ENCODE measurements at places on chromosomes 11 and 22.

DNA sequence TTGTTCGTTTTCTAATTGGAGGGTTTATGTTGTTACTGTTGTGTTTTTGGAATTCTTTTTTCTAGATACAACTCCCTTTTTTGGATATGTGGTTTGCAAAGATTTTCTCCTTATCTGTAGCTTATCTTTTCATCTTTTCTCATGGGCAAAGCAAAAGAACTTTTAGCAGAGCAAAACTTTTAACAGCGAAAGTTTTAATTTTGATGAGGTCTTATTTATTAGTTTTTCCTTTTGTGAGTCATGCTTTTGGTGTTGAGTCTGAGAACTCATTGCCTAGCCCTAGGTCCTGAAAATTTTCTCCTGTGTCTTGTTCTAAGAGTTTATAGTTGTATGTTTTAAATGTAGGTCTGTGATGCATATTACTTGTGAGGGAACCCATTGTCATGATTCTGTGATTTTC, 99.4 kb downstream of the TEAD1 start:
- H3K4me3 ChIP-seq = no peak overlapping the region
- DNase-seq = no peak
- H3K27ac ChIP-seq = no peak overlapping the region
- H3K27me3 ChIP-seq = peaks cover 5% of the 10 kb centered on the region
- no peaks in the 10 kb centered on the region for H3K36me3 ChIP-seq

GRCh38 chr22:29244785-29245625, 22.8 kb downstream of the RHBDD3 start:
- peaks cover 56% of the 10 kb centered on the region for H3K36me3 ChIP-seq
- H3K27ac ChIP-seq = peak overlapping the region; percentile 79
- H3K4me1 ChIP-seq = peaks cover 40% of the 10 kb centered on the region
- DNase-seq = peak; percentile 40
- H3K27me3 ChIP-seq = no peaks in the 10 kb centered on the region

DNA sequence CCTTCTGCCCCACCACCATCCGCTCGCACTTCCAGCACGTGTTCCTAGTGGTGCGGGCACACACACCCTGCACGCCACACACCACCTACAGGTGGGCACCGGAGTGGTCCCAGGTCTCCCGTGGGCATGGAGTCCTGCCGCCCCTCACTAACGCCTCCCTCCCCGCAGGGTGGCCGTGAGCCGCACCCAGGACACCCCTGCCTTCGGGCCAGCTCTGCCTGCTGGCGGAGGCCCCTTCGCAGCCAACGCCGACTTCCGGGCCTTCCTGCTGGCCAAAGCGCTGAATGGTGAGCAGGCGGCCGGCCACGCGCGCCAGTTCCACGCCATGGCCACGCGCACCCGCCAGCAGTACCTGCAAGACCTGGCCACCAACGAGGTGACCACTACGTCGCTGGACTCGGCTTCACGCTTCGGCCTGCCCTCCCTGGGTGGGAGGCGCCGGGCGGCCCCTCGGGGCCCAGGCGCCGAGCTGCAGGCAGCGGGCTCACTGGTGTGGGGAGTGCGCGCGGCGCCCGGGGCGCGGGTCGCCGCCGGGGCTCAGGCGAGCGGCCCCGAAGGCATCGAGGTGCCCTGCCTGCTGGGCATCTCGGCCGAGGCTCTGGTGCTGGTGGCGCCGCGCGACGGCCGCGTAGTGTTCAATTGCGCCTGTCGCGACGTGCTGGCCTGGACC, 8.5 kb downstream of the SIPA1 start:
- H3K27me3 ChIP-seq = no peaks in the 10 kb centered on the region
- peaks cover 38% of the 10 kb centered on the region for H3K36me3 ChIP-seq
- no peak overlapping the region for H3K4me3 ChIP-seq

DNA sequence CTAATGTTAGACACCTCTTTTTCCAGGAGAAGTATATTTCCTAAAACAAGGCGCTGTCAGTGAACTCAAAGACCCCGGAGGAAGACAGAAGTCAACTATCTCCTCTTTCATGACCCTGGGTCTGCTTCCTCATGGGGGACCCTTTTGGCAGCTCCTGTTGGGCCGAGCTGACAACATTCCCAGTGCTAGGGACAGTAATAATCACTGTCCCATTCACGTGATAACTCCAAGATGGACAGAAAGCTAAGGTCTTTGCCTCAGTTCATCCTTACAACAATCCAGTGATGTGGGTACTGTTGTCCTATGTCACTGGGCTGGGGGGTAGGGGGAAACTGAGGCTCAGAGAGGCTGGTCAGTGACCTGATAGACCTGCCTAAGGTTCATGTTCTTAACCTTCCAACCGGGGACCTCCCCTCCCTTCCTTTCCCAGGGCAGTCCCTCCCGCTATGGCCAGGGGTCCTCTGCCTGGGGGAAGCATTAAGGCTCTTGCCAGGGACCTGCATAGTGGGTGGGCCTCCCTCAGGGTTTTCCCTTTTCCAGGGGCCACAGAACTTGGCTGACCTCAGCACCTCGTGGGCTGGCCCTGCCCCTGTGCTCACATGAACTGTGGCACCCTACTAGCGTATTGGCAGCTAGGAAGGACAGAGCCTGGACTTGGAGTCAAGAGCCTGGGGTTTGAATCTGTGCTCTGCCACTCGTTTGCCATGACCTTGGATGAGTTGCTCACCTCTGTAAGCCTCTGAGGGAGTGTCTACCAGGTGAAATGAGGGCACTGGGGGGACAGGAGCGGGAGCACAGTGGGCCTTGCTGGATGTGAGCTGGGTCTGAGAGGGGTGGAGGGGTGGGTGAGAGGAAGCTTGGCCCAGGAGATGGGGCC, 53.6 kb downstream of the LRRC32 start:
- no peaks in the 10 kb centered on the region for H3K27me3 ChIP-seq
- no peaks in the 10 kb centered on the region for H3K36me3 ChIP-seq
- no peak for DNase-seq
- H3K4me3 ChIP-seq = no peak overlapping the region

GRCh38 chr11:9943386-9944110, 279.7 kb downstream of the SWAP70 start:
- H3K27me3 ChIP-seq = no peaks in the 10 kb centered on the region
- H3K4me1 ChIP-seq = no peaks in the 10 kb centered on the region
- 0 out of 2 replicates have a peak, but pooled peaks cover 7% of the 10 kb centered on the region for H3K36me3 ChIP-seq
- no peak overlapping the region for H3K27ac ChIP-seq
- no peak overlapping the region for H3K4me3 ChIP-seq

DNA sequence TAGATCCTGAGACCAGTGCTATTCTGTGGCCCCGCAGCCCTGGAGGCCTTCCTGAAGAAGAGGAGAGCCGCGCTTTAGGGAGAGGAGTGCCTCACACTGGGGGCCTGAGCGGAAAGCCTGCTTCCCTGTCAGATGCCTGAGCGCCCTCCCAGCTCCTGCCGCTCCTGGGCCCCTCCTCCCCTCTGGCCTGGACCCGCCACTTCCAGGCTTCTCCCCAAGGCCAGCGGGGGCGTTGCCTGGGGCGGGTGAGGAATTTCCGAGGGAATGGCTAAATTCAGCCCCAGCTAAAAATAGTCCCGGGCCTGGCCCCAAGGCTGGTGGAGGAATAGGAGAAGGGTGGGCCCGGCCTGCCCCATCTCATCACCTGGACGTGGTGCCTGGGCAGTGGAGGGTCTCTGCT, 15.4 kb downstream of the ARHGEF17 start:
- no peaks in the 10 kb centered on the region for H3K36me3 ChIP-seq
- H3K27me3 ChIP-seq = no peaks in the 10 kb centered on the region
- H3K27ac ChIP-seq = no peak overlapping the region

DNA sequence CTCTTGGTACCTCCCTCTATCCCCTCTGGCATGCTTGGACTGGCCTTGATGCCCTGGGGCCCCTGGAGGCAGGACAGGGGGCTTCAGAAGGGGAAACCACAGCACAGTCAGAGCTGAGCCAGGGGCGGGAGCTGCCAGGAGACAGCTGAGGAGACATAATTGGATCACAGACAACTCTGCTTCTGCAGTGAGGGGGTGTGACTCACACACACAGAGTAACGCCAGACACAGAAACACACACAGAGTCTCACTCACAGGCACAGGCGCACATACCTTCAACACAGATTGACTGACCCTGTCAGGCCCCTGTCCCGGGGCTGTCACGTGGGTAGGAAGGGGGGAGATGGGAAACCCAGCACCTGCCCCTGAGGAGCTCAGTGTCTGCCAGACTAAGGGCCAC, 20.6 kb downstream of the STARD10 start:
- no peaks in the 10 kb centered on the region for H3K4me1 ChIP-seq
- no peak for DNase-seq
- H3K27me3 ChIP-seq = no peaks in the 10 kb centered on the region
- no peaks in the 10 kb centered on the region for H3K36me3 ChIP-seq

DNA sequence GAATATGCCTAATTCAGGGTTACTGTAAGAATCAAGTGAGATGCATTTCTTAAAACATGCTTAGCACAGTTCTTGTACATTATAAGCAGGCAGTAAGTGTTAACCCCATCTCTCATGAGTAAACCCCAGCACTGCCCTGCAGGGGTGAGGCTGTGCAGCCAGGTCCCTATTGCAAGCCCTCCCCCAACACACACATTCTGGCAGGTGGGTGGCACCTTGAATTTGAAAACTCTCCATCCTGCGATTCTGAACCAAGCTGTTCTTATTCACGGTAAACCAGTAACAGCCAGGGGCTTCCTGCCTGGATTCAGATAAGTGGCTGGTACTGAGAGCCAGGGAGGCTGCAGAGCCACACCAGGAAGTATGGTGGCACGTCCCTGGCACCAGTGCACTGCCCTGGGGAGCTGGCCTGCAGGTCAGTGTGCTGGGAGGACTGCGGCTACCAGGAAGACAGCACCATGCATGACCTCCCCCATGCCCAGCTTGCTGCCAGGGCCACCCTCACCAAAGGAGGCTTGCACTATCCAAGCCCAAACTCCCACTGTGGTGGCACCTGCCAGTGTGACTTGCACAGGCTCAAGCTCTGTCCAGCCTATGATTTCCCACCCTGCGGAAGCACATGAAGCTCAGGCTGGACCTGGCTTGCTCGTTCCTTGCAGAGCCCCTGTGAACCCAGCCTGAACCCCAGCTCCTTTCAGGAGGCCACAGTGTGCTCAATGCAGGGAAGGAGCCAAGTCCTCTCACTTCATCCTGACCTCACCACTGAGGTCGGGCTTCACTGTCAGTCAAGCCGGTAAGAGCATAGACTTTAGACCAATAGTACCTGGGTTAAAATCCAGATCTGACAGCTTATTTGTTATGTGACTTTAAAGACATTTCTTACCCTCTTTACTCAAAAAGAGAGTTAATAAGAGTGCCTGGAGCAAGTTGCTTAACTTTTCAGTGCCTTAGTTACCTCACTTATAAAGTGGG, 88.1 kb downstream of the MICAL2 start:
- peaks cover 44% of the 10 kb centered on the region for H3K4me1 ChIP-seq
- no peak overlapping the region for H3K4me3 ChIP-seq

GRCh38 chr11:86129740-86130540, 61.1 kb upstream of the PICALM start:
- H3K27me3 ChIP-seq = peaks cover 6% of the 10 kb centered on the region
- H3K4me3 ChIP-seq = no peak overlapping the region
- H3K4me1 ChIP-seq = no peaks in the 10 kb centered on the region
- no peak for DNase-seq

- no peaks in the 10 kb centered on the region for H3K27me3 ChIP-seq
- H3K27ac ChIP-seq = no peak overlapping the region
- H3K4me1 ChIP-seq = no peaks in the 10 kb centered on the region
- H3K36me3 ChIP-seq = no peaks in the 10 kb centered on the region
- DNase-seq = no peak
- no peak overlapping the region for H3K4me3 ChIP-seq
These were observed 161.6 kb upstream of the SYN3 start for GRCh38 chr22:33219648-33220384.

DNA sequence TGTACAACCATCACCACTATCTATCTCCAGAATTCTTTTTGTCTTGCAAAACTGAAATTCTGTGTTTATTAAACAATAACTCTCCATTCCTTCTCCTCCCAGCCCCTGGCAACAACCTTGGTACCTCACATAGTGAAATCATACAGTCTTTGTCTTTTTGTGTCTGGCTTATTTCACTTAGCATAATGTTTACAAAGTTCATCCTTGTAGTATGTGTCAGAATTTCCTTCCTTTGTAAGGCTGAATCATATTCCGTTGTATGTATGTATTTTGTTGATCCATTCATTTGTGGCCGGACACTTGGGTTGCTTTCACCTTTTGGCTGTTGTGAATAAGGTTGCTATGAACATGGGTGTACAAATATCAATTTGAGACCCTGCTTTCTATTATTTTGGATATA, 243.7 kb upstream of the TBCEL start:
- H3K4me1 ChIP-seq = no peaks in the 10 kb centered on the region
- no peak for DNase-seq
- H3K27me3 ChIP-seq = peaks cover 5% of the 10 kb centered on the region
- no peaks in the 10 kb centered on the region for H3K36me3 ChIP-seq
- H3K27ac ChIP-seq = no peak overlapping the region

DNA sequence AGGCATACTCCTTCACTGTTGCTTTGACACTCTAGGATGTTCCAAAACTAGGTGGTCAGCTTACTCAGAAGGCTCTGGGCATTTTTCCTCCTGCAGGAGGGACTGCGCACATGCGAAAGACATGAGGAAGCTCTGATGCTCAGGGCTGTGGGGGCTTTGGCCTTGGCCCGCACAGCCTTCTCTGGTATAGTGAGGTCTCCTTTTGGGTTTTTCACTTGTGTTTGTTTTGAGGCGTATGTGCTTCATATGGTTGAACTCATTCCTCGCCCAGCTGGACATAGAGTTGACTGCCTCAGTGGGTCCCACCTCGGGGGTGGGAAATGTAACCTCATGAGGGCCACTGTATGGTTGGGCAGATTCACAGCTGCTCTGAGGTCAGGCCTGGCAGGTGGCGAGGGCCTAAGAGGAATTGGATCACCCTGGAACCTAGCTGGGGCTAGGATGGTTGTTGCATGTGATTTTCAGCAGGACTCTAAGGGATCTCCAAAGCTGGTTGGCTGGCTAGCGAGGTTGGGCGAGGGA, 63.7 kb downstream of the PTPRJ start:
- no peaks in the 10 kb centered on the region for H3K27me3 ChIP-seq
- H3K27ac ChIP-seq = no peak overlapping the region

- no peak overlapping the region for H3K27ac ChIP-seq
- no peak overlapping the region for H3K4me3 ChIP-seq
- DNase-seq = no peak
- H3K27me3 ChIP-seq = no peaks in the 10 kb centered on the region
- no peaks in the 10 kb centered on the region for H3K4me1 ChIP-seq
These were observed 135.0 kb upstream of the RCN1 start for GRCh38 chr11:31955838-31956237.

- H3K36me3 ChIP-seq = no peaks in the 10 kb centered on the region
- no peak overlapping the region for H3K4me3 ChIP-seq
- no peaks in the 10 kb centered on the region for H3K4me1 ChIP-seq
- no peak for DNase-seq
These were observed 260.8 kb downstream of the LARGE1 start for GRCh38 chr22:33659448-33659847.

DNA sequence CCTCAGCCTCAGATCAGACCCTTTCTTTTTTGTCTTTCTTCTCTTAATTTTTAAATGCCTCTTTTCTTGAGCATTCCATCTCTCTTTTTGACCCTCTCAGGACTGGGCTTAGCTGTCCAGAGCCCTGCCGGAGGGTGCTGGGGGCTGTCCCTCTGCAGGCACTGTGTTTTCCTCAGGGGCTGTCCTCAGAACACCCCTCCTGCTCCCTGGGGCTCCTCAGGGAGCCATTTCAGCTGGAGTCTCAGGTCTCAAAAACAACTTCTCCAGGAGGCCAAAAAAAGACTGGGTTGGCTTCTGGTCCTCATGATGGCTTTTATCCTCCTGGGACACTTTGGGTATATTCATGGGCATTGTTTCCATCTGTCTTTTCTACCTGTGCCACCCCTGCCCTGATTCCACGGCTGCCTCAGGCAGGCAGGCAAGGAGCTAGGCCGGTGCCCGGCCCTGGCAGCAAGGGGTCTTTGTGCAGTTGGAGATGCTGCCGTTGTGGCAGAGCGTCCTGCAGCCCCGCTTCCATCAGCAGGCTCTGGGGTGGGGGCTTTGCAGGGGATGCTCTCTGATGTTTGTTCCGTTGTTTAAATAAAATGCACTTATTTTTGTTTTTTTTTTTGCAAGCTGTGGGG, 85.1 kb downstream of the CEP164 start:
- no peak overlapping the region for H3K4me3 ChIP-seq
- no peaks in the 10 kb centered on the region for H3K27me3 ChIP-seq
- no peaks in the 10 kb centered on the region for H3K4me1 ChIP-seq
- no peak overlapping the region for H3K27ac ChIP-seq
- peaks cover 15% of the 10 kb centered on the region for H3K36me3 ChIP-seq

Measured in DND-41 (cell line).